ENCODE measurements at places on chromosomes 1 and 21.

GRCh38 chr1:240391660-240392260 lies 220.2 kb downstream of the GREM2 start:
- no peak for DNase-seq

DNA sequence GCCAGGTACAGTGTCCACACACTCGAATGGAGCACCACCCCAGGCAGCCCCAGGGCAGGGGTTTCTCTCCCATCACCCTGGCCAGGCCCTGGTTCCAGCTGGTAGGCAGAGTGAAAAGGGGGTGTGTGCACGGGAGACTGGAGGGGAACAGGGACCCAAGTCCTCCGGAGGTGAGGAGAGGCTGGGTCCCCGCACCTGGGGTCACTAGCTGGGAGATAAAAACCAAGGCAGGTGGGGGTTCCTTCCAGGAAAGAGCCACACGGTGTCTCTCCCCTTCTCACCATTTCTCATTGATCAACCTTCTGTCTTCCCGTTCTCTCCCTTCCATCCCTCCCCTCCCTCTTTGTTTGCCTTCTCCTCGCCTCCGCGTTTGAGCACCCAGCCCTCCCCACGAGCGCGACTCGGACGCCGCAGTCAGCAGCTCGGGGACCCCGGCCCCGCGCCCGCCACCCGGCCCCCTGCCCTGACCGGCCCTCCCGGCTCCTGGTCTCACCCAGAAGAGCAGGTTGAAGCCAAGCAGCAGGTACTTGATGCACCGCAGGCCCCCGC lies 358 bp downstream of the TSPAN2 start:
- no peak for DNase-seq

- peak; percentile 84 for DNase-seq
These were observed 38.8 kb downstream of the TBX15 start for GRCh38 chr1:118949315-118949714.

GRCh38 chr1:242567596-242567995 lies 43.1 kb upstream of the PLD5 start:
- no peak for DNase-seq

GRCh38 chr1:153652805-153653500 lies 5.5 kb upstream of the SNAPIN start:
- no peak for DNase-seq

- DNase-seq = no peak
These were observed 372.3 kb downstream of the TTLL7 start for GRCh38 chr1:83626603-83627002.

- no peak for DNase-seq
These were observed 66.9 kb downstream of the PHTF1 start for GRCh38 chr1:113692342-113692741.

DNA sequence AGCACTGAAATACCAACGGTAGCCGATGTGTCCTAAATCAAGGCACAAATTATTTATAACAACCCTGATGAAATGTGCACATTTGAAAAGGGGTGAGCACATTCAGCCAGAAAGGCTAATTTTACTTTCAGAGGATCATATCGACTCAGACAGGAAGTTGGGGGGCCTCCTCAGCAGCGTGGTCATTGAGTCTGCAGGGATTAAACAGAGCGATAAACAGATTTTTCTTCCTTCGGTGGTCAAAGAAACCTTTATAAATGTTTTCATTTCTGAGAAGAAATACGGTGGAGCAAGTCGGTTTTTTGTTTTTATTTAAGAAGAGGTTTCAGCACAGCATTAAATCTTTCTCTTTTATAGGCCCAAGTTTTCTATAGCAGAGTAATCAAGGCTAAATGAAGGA lies 45.7 kb downstream of the PGM1 start:
- DNase-seq = no peak

- DNase-seq = peak; percentile 91
These were observed 1.1 kb downstream of the BCAR3 start for GRCh38 chr1:93680420-93681100.

- DNase-seq = peak; percentile 57
These were observed 1.2 kb downstream of the S100A5 start for GRCh38 chr1:153539395-153540093.

- no peak for DNase-seq
These were observed 80.6 kb downstream of the GON4L start for GRCh38 chr1:155776414-155776813.

DNA sequence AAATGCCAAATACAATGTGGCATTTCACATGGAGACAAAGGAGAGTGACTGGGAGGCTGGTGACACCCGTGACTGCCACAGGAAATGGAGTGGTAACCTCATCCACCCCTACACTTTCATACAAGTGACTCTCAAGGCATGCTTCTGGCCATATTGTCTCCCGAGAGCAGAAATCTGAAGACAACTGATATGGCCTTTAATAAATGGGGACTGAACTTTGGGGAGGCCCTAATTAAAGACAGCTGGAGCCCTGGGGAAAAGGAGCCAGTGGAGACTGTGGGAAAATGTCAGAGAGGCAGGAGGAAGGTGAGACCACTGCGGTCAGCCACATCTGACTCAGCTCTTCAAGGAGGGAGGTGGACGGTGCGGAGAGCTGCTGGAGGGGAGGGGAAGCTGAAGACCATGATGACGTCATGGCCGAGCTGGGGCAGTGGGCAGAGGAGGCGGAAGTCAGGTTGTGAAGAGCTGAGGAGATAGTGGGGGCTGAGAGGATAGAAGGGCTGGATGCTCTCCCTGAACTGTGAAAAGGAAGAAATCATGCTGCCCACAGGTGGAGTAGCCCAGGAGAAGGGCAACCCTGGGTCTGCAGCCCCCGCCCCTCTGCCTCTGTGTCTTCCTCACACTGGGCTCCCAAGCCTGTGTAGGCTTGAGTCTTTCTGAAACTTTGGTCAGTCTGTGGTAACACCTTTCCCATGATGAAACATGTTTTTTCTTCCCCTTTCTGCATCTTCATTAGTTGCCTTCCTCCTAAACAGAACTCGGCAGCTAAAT lies 14.0 kb upstream of the NCF2 start:
- DNase-seq = no peak

GRCh38 chr1:178093951-178094738 lies at the start of gene RASAL2:
TSS of gene RASAL2 (plus strand) at chr1:178094104. CDS start at chr1:178094493, 389 bp downstream.
- DNase-seq = peak; percentile 83

DNA sequence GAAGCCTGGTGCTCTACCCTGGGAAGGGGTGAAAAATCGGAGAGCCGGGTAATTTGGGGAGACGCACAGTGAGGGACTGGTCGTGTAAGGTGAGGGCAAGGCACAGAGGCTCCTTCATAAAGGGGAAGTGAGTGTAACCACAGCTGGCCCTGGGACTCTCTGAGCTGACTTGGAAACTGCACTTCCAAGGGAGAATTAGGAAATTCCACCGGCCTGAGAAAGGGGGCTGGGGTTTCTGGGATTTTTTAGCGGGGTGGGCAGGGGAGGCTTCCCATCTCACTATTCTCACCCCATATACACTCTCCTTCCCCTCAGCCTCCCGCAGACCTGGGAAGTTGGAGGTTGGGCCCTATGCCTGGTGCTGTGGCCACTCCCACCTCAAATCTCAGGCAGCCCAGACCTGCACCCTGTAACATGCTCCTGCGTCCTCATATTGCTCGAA lies 88.3 kb upstream of the IPO9 start:
- no peak for DNase-seq

DNA sequence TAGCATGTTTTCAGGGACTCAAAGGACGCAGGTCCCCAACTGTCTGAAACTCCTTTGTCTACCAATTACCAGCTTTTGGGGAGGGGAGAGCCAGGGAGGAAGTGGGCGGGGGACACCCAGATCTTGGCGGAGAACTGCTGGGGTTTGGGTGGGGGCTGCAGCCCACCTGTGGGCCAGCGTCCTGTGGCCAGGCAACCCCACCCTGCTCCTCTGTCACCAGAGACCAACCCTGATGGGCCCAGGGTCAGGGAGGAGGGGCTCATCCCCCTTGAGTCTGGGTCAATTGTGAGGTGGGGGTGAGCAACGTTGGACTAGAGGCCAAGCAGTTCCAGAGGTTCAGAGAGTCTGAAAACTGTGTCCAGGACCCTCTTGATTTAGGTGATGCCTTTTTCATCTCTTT lies 96.1 kb upstream of the TARDBP start:
- DNase-seq = no peak

DNA sequence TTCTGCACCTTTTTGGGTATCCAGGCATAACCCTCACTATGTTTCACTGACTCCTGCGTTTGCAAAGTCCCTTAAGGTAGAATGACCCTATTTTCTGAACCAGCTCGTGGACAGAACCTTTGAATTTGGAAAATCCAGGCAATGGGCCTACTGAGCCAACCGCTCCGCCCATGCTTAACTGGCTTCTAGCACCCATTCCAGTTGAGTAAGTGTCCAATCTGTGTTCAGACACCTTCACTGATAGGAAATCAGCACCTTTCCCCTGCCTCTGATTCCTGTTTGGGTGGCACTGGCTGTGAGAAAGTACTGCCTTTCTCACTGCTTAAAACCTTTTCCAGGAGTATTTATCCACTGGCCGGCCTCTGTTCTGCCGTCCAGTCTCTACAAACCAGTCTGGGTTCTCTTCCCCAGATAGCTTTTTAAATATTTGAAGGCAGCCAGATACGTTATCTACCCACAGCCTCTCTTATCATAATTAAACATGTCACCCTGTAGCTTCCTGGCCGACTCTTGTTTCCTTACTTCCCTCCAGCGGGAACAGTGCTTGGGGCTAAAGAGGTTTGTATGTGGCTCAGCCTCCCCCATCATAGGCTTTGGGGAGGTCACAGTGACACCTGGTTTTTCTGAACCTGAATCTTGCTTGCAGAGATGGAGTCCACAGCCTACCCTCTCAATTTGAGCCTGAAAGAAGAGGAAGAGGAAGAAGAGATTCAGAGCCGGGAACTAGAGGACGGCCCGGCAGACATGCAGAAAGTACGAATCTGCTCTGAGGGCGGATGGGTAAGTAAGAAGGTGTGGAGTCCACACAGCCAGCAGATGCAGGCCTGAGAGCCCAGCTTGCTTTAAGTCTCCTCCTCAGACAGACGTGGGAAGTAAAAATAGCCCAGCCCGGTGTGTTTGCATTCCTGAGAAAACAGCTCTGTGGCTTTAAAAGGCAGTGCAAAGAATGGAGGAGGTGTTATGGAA lies 1.3 kb downstream of the POGK start:
- no peak for DNase-seq

GRCh38 chr1:155006601-155007101 lies 4.0 kb downstream of the ZBTB7B start:
- DNase-seq = no peak

DNA sequence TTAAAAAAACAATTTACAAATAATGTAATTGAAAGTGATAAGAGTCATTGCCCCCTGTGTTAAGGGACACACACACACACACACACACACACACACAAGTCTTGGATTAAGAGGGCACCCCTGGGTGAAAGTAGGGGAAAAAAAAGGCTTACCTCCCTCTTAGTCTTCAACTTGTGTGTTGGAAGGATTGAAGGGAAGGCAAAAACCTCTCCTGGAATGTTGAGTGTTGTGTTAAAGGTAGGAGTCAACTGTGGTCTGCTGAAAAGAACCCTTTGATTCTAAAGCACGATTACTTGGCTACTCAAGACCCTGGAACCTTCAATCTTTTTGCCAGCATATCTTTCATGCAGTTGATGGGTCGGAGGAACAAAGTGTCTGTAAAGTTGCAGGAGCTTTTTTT lies 6.4 kb downstream of the PBX1 start:
- no peak for DNase-seq

- no peak for DNase-seq
These were observed 16.1 kb upstream of the PADI6 start for GRCh38 chr1:17355898-17356297.

GRCh38 chr1:99814373-99814900 lies 35.7 kb upstream of the AGL start:
- DNase-seq = no peak

DNA sequence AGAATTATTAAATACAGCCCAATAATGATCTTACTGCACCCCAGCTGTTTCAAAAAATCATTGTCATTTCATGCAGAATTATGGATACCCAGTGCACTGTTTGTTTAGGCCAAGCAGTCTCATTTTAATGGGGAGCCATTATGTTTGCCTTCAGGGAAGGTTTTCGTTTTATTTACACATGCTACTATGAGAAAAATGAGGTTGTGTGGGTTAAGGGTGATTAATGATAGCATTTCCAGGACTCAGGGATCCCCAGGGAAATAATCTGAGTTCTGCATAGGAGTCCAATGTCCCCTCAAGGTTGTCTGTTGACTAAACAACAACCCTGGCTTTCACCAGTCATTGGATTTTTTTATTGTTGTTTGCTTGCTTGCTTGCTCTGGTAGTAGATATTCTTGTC lies 71.0 kb upstream of the ZP4 start:
- DNase-seq = no peak

DNA sequence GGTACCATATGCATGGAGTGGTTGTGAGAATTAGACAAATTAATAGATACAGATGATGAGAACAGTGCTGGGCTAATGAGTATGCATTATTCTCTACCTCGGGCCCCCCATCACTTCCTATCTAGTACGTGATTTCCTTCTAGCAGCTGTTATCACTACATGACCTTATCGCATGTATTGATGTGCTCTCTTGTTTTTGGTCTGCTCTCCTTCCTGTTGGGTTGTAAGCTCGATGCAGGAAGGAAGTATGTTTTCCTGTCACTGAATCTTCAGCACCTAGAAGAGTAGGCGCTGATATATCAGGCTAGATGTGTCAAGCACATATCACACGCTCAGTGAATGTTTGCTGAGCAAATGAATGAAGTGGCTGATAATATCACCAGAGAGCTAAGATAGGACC lies 43.9 kb upstream of the IFNAR2 start:
- no peak for DNase-seq

DNA sequence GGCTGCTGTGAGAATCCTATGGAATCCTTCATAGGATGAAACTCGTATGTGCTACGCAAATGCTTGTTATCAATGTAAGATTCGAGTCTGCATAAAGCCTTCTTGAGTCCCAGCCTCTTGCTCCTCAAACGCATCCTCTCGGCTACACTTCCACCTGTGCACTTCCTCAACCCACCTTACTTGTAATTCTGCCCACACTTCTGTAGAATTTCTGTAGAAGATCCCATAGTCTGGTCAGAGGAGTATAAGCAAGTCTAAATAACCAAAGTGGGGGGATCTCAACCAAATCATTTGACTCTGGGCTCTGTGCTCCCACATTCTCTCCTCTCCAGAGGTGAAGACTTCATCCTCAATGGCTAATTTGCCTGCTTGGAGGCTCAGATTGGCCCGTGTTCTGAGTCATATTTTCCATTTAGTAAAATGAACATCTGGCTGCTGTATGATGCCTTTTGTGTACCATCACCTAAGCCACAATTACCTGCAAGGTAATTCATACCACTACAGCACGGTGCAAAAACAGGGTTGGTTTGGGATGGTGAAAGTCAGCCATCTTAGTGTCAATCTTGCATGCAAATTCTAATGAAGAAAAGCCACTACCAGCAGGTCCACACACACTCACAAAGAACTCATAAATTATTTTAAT lies 63.2 kb downstream of the ITPKB start:
- DNase-seq = no peak

GRCh38 chr1:107623431-107623830 lies 341.5 kb downstream of the VAV3 start:
- DNase-seq = no peak

GRCh38 chr1:43605157-43605556 lies 44.8 kb upstream of the KDM4A start:
- no peak for DNase-seq

DNA sequence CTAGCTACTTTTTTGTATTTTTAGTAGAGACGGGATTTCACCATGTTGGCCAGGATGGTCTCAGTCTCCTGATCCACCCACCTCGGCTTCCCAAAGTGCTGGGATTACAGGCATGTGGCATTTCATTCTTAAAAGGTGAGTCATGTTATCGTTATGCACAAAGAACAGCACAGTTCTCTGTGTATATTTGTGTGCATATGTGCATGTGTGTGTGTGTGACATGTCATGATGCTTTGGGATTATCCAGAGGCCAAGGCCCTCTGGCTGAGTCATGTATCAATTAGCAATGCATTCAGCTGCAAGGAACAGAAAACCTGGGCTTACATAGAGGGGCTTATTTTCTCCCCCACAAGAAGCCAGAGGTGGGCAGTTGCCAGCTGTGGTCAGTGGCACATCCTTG lies 301.7 kb upstream of the KAZN start:
- DNase-seq = no peak
